Germinal center (tissue), 1 donor: ENCODE measurements at places on chromosomes 11 and 22.

- no peak for DNase-seq
Measured at GRCh38 chr11:72348250-72348649, 86.1 kb downstream of the CLPB start.

DNA sequence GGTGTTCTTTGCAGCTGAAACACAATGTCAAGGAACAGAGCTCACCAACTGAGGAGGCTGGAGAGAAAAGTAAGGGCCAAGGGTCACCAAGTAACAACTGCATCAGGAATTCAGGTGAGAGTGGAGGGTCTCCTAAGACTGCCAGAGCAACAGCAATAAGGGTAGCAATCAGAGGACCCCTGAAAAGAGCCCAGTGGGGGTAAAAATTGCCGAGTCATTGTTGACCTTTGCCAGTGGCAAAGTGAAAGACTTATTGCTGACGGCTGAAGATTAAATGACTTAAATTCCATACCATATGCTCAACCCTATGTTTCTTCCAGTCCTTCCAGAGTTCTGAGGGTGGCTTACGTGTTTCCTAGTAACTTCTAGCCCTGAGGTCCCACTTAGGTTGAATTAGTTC lies 51.9 kb upstream of the ARHGAP42 start:
- DNase-seq = no peak

GRCh38 chr11:7555052-7555699 lies 41.4 kb downstream of the PPFIBP2 start:
- no peak for DNase-seq

DNA sequence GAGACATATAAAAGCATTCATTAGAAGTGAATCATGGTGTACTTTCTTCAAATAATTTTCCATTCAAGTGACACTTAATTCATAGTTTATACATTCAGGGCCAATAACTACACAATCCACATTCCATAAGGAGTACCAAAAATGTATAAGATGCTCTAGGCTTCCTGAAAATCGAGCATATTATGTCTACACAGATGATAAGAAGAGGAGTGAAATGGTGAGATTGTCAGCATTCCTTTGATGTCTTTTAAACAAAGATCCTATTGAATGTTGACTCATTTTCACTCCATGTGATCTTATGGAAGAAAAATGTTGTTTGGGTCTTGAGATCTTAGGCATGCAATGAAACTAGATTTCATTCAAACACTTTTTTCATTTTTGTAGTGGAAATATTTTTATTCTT lies 843.2 kb downstream of the KCNA4 start:
- DNase-seq = no peak

DNA sequence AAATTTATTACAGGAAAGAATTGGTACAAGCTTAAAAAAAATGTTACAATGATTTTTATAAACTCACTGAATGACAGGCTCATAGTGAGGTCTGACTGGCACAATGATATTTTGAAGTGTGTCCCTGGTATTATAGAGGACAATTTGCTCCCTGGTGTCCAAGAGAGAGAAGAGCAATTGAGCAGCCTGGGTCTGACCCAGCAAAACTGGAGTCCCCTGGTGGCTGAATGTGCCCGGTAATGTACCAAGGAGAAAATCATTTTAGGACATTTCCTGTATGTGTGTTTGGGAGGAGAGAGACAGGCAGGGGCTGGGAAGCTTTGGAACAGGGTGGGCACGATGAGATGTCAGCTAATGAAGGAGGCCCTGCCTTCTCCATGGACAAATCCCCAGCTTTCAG lies 125.3 kb downstream of the APOL5 start:
- peak; percentile 26 for DNase-seq

DNA sequence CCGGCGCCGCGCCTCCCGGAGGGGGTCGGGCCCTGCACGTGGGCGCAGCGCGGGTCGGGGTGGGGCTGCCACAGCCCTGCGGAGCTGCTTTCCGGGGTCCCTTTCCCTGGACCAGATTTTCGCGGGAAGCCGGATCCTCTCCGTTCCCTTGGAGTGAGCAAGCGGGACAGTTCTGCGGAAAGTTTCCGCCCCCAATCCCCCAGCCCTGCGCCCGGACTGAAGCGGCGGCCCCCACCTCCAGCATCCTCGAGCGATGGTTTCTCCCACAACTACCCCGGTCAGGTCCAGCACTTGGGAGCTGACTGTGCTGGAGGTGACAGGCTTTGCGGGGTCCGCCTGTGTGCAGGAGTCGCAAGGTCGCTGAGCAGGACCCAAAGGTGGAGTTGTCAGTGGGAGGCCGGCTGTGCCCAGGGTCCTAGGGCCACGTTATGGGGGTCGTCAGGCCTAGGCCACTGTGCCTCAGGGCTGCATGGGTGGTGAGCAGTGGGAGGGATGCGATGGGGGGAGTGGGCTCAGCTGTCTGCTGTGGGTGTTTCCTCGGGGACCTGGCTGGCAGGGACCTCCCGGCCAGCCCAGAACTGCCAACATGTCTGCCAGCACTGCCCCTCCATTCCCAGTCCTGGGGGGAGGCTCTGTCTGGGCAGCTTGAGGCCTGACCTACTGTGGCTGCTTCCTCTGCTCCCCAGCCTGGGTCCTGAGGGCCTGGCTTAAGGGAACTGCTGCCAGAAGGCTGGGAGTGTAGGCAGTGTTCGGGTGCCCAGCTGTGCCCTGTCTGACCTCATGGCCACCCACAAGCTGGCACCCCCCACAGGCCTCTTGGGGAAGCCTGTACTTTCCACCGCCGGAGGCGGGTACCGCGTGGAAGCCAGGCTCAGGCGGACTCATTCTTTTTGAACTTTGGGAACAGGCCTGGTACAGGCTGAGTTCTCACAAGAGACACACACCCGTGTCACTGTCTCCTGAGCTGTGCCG lies 726 bp downstream of the ST3GAL4 start:
- peak; percentile 26 for DNase-seq

GRCh38 chr11:76714493-76714892 lies 43.9 kb upstream of the LRRC32 start:
- DNase-seq = no peak

- DNase-seq = no peak
Measured at GRCh38 chr11:66080055-66080817, 10.2 kb downstream of the PACS1 start.

GRCh38 chr11:117183724-117184349 lies 5.3 kb downstream of the SIDT2 start:
- DNase-seq = no peak

- no peak for DNase-seq
Measured at GRCh38 chr11:115078461-115079438, 400.4 kb downstream of the NXPE2 start.

DNA sequence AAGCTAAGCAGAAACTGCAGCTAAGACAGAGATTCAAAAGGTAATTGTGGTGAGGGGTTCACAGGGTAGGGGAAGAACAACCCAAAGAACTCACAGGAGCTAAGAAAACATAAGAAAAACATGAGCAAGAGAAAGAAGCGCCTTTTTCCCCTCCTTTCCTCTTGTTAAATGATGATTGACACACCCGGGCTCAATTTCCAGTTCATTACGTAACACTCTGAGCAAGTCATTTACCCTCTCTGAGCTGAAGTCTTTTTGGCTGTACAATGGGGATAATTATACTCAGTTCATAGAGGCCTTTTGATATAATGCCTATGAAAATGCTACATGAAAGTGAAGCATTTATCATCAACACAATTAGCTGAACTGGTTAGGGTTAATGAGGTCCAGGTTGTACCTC lies 17.2 kb downstream of the LRP4 start:
- no peak for DNase-seq

DNA sequence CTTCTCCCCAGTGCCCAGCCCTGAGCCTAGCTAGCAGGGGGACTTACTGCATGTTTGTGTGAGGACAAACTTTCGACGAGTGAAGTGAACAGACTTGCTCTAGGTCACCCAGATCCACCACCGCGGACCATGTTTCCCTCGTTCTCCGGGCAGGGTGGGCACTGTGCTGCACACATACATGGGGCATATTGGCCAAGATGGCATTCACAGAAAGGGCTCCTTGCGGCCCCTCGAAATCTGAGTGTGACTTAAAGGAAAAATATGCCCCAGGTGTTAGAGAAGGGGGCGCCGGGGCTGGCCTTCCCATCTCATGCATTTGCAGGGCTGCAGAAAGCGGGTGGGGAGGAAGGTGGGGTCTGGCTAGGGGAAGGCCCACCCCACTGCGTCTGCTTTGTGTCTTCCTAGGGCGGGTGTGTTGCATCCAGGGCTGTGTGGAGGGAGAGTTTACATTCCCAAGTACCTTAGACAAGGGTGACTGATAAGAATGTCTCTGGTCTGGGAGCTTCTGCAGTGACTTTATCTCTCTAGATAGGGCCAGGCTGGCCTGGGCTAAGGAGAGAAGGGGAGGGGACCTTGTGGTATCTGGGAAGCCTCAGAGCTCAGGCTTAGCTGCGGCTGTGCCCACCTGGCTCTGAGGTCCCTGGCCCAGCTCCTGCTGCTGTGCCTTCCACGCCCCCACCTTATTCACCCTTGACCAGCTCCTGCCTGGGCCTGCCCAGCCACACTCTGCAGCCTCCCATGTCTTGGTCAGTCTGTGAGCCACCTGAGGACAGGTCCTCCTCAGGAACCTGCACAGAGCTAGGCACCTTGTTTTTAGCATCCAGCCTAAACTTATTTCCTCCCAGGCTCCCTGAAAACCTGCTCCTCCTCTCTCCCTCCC lies 45.8 kb downstream of the LRRC32 start:
- no peak for DNase-seq

GRCh38 chr11:30902929-30903328 lies 316.8 kb upstream of the MPPED2 start:
- no peak for DNase-seq

DNA sequence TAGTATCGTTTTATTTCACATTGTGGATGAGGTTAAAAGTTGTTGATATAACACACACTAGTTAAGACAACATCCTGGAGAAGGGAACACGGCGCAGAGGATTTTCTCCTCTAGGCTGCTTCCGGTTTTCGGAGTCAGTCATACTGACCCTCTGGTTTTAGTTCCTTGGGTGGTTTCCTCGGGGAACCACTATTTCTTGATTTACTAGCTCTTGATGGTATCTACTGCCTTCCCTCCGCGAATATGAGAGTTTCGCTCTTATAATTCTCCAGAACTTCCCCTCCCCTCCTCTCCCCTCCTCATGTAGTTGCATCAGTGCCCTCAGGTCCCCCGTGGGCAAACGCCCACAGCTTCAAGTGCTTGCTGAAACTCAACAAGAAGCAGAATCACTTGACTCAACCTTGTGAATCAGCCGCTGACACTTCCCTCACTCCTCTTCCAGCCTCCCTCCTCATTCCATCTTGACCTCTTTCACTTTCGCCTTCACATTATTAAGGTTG lies 15.9 kb upstream of the APOBEC3A start:
- DNase-seq = no peak

- peak; percentile 96 for DNase-seq
Measured at GRCh38 chr22:38793721-38794466, at the start of gene DNAL4. Gene DNAL4, minus strand, starts transcription at chr22:38794143. Its CDS starts 11,412 bp downstream, at chr22:38782731.

DNA sequence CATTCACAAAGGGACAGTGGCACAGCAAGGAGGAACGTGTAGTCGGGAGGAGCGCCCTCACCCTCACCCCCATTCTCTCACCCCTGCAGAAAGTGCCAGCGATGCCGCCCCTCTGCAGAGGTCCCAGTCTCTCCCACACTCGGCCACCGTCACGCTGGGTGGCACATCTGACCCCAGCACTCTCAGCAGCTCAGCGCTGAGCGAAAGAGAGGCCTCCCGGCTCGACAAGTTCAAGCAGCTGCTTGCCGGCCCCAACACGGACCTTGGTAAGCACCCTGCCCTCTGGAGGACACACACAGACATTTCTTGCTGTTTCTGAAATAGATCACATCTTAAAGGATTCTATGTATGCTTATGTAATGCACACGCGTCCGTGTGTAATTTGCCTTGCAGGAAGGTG lies 34.9 kb downstream of the TBC1D22A start:
- no peak for DNase-seq

DNA sequence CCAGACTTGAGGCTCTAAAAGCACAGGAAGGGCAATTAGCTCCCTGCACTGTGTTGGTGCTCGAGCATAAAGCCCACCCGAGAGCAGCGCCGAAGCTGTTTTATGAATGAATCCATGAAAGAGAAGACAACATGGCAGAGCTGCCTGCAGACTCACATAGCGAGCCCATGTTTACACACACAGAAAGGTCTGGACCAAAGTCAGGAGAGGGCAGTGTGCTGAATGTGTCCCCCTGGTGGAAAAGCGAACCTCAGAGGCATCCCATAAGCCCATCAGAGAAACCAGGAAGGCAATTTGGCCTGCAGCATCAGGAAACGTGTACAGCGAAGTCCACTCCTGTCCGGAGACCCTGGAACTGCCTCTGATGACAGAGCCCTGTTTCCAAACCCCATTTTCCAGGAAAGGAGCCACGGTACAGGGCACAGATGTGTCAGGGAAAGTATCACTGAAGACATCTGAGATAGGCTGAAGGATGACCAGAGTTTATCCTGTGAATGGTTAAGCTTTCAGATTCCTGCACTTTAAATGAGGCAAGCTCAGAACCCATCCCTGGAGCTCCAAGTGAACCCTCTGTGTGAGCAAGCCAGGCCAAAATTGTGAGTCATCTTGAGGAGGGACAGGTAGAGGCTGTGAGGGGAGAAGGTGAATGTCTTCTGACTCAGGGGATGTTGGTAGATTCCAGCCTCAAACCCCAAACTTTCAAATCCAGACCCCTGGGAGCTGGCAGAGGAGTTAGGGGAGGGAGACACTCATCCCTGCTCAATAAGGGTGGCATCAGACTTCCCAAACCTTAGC lies 36.9 kb downstream of the CHRDL2 start:
- no peak for DNase-seq
